ENCODE measurements at places on chromosomes 12 and 14. TPM values are rescaled to one million over a fixed set of nuclear protein-coding genes. Genes with fewer than 3 reads are reported as not detected.
A peak's percentile ranks its signal among the peaks of the same experiment; 100 is the strongest.

RERGL gene
- 0.67 TPM for total RNA-seq

AICDA gene
- total RNA-seq: 0.28 TPM

SAMD15 gene
- 0.50 TPM for total RNA-seq

GLIPR1L2 gene
- total RNA-seq: 0.05 TPM

DHH gene
- total RNA-seq: 0.09 TPM

LRRC9 gene
- not detected for total RNA-seq

FZD10 gene
- total RNA-seq: not detected

RNF212B gene
- total RNA-seq: 0.17 TPM

CRACR2A gene
- 4.2 TPM for total RNA-seq

CLEC2D gene
- 3.7 TPM for total RNA-seq

C12orf60 gene
- 1.5 TPM for total RNA-seq

JPH4 gene
- 0.23 TPM for total RNA-seq

STAC3 gene
- total RNA-seq: 1.1 TPM

ANKRD33 gene
- total RNA-seq: not detected

SLC25A47 gene
- 23.7 TPM for total RNA-seq

DNA sequence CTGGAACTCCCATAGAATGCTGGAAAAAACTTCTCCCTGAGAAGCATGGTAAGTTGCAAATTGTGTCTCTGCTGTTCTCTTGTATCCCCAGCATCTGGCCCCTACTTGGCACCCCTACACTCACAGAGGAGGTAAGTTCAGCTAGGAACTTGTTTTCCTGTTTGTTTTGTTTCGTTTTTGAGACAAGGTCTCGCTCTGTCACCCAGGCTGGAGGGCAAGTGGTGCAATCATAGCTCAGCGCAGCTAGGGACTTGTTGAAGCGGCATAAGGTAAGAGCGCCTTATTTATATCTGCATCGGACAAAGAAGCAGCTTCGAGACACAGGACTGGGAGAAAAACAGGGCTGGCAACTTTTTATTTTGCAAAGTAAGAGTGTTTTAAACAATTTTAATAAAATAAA lies 18.5 kb upstream of the ANO2 start:
- no peak for DNase-seq

DNA sequence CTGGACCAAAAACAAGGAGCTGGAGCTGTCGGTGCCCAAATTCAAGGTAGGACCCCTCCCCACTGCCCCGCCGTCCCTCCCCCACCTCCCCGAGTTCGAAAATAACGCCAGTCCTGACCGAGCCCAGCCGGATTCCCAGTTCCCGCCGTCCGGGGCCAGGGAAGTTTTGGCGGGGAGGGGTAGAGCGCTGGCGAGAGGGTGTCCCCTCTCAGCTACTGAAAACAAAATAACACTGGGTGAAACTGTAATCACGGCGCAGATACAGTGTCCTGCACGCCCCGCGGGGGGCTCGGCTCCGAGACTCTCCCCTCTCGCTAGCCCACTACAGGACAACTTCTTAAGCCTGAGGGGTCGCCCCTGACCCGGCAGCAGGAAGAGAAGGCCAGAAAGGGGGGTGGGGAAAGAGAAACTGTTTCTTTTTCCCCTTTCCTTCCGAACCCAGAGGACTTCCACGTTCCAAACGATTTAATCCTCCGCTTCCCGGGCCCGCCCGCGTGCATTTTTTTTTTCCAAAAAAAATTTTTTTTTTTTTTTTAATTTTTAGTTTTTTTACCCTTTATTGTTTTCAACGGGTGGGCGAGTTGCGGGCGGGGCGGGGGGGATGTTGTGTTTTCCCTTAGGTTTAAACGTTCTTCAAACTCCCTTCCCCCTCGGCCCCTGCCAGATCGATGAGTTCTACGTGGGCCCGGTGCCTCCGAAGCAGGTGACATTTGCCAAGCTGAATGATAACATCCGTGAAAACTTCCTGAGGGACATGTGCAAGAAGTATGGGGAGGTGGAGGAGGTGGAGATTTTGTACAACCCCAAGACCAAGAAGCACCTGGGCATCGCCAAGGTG lies 1.6 kb downstream of the SETD1B start:
- no peak for DNase-seq

- DNase-seq: no peak
These were observed 142.6 kb upstream of the NCOR2 start for GRCh38 chr12:124709722-124710687.

GRCh38 chr14:36738269-36738668 lies 76.6 kb downstream of the PAX9 start:
- no peak for DNase-seq

- no peak for DNase-seq
These were observed 23.1 kb upstream of the PGF start for GRCh38 chr14:74978416-74978947.

DNA sequence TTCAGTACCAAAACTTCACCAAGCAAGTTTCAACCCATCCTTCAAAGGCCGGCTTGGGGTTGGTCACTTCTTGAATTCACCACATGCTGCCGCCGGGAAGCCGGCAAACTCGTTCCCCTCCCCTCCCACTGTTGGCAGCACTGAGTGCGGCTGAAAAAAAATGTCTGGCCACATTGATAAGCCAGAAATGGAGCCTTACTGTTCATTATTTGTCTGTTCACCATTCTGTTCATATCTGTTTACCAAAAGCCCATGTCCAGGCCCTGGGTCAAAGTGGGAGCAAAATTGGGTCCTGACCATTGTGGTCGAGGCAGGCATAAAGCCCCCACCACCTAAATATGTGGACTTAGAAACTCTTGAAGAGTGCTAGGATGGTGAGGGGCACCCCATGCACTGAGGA lies 7.3 kb upstream of the HSP90AA1 start:
- DNase-seq: peak; percentile 58

- DNase-seq: no peak
These were observed 73.6 kb downstream of the ANO6 start for GRCh38 chr12:45289245-45290215.

DNA sequence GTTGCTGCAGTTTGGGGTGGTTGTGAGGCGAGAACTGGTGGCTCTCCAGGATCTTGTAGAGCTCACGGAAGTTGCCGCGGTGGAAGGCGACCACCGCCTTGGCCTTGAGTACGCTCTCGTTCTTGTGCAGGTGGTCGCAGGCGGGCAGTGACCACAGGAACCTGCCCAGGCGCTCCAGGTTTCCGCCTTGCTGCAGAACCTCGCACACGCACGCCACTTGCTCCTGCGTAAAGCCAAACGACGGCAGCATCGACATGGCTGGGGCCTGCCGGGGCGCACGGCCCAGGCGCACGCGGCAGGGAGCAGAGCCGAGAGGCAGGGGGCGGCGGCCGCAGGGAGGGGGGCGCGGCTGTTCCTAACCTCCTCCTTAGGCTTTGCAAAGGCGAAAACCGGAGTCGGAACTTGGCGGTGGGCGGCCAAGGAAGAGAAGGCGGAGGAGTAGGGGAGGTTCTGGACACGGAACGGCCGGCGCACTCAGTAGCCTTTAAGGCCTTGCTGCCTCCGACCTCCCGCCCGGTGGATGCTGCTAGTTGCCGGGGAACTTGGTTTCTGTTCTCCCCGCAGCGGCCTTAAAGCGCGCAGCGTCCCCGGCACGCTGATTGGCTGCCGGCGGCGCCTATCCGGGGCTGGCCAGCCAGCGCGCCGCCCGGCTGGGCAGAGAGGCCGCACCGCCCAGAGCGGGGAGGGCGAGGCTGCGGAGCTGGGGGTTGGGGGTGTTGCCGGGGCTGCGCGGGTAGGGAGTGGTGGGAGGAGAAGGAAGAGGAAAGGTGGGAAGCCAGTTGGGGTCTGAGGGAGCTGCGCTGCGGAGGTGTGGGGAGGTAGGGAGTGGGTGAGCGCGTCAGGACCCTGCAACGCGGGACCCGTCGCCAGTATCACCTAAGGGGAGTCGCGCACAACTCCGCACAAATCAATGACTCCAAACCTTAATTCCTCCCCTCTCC lies at the start of gene SIX1:
Gene SIX1 (minus strand): TSS at position 544 of the 941 bp plus-strand sequence. CDS start 288 bp downstream, at position 256.
- DNase-seq: no peak

GRCh38 chr14:41668356-41668755 lies 61.7 kb downstream of the LRFN5 start:
- no peak for DNase-seq

DNA sequence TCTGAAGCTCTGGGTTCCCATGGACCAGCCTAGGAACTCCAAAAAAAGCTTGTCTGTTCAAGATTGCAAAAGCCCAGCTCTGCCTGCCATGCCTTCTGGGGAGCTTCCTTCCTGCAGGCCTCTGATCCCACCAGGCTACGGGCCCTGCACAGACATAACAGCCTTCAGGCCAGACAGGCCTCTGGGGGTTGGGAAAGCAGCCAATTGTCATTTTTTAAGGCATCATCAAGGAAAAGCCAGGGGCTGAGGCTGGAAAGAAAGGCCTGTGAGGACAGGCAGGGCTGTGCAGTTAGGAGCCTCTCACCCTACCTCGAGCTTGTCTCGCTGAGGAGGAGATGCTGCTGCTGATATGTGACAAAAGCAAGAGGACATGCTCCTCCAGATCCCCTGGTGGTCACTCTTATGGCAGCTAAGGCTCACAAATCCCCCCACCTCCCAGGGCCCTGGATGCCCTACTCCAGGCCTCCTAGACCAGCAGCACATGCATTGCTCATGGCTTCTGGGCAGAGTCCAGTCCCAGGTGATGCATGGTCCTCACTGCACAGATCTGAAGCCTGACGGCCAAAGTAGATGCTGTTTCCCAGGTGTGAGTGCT lies 2.9 kb downstream of the TMEM229B start:
- DNase-seq: no peak

DNA sequence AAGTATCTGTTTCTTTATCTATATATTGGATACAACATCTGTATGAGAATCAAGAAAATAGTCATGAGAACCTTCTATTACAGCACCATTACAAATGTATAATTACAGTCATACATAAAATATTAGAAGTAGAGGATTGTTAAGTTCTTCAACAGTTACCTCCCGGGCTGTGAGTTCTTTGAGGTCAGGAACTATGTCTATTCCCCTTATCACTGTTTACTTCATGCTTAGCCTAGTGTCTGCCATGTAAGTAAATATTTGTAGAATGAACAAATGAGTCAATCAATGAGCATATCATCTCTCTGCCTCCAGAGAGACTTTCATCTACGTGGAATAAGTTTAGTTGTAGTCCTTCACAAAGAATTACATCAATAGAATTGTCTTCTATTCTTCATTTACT lies 47.2 kb downstream of the PUS7L start:
- DNase-seq: no peak

GRCh38 chr14:50225974-50226297 lies 5.4 kb downstream of the SOS2 start:
- DNase-seq: no peak

- no peak for DNase-seq
These were observed 137.4 kb downstream of the BCL11B start for GRCh38 chr14:99134516-99135046.

DNA sequence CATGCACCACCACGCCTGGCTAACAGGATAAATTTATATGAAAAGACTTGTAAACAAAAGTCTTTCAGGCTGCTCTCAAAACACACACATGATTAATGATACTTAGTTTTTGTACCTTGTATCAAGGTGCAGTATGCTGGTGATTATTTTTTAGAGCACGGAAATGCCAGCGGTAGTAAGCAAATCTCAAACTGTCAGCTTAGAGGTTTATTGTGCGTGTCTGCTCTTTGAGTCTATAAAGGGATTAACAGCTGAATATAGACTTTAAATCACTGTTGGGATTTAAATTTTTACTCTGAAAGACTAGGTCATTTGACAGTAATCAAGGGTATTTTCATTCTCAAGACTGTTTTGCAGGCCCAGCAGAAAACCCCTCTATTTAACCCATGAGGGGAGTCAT lies 50.5 kb downstream of the PLEKHA5 start:
- no peak for DNase-seq

GRCh38 chr14:104941508-104942365 lies 17.1 kb downstream of the PLD4 start:
- no peak for DNase-seq

- DNase-seq: no peak
These were observed 40.6 kb upstream of the MED13L start for GRCh38 chr12:116317986-116318575.

GRCh38 chr12:102021540-102022246 lies 40.1 kb downstream of the WASHC3 start:
- no peak for DNase-seq

- no peak for DNase-seq
These were observed 141.1 kb downstream of the SLC15A5 start for GRCh38 chr12:16136219-16136988.

GRCh38 chr12:7061596-7061995 lies 1.1 kb downstream of the C1S start:
- DNase-seq: no peak

DNA sequence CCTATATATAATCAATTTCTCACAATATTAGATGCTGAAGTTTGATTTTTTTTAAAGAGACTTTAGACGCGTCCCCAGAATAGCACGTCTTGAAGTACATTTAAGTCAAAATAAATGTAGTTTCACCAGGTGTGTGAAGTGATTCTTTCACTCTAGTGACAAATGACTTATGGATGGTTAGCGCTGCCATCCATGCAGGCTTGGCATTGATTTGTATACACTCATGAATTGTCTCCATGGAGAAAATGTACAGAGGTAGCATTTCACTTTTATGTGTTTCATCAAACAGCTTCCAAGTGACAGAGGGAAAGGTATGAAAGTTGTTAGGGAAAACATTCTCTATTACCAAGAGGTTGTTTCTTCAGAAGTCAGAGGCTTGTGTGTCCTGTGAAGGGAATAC lies 360.8 kb downstream of the PDZRN4 start:
- no peak for DNase-seq

DNA sequence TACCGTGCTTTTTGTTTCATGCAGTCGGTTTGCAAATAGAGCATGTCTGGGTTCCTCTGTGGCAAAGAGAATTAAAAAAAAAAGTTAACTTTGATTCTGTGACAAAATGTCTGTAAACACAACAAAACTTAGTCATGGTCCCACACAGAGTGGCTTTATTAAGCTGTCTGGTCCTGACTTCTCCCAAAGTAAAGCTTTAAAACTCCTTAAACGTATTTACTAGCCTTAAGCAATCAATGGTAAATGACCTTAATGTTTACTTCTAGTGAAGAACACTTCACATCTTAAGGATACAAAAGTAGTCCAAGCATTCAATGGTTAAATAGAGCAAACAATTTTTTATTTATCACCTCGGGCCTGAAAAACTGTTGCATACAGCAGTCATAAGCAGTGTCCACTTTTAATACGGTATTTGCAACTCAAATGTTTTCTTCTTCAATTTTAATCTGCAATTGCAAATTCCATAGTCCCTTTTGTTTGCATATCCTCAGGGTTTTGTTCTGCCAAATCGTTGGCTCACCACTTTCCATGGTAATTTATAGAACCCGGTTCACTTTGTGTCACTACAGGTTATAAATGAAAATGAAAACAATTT lies 453.0 kb upstream of the MIS18BP1 start:
- DNase-seq: no peak

GRCh38 chr14:101226603-101227425 lies 323.3 kb upstream of the RTL1 start:
- peak; percentile 59 for DNase-seq

DNA sequence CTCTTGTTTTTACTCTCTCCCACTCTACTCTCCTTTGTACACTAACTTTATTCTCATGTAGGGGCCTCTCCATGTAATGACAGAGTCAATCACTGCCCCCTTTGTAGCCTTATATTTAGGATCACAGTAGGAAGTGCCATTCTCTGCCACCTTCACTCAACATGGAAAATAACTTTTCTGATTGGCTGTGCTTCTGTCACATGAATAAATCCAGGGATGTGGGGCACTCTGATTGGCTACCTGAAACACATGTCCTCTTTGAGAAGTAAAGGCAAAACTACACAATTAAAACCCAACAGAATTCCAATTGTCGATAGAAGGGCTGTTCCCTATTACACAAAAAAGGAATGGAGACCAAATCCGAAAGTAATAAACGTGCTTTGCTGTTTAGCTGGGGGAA lies at the start of gene RNASE9:
Gene RNASE9 (minus strand): TSS at position 87 of the 400 bp plus-strand sequence.
- no peak for DNase-seq

- no peak for DNase-seq
These were observed 17.0 kb downstream of the ATP2B1 start for GRCh38 chr12:89691659-89692058.

GRCh38 chr12:19671695-19672094 lies 232.4 kb downstream of the AEBP2 start:
- DNase-seq: no peak
